ENCODE measurements at places on chromosomes 13 and 19. TPM values are rescaled to one million over a fixed set of nuclear protein-coding genes. Genes with fewer than 3 reads are reported as not detected.
A peak's percentile ranks its signal among the peaks of the same experiment; 100 is the strongest.

DNA sequence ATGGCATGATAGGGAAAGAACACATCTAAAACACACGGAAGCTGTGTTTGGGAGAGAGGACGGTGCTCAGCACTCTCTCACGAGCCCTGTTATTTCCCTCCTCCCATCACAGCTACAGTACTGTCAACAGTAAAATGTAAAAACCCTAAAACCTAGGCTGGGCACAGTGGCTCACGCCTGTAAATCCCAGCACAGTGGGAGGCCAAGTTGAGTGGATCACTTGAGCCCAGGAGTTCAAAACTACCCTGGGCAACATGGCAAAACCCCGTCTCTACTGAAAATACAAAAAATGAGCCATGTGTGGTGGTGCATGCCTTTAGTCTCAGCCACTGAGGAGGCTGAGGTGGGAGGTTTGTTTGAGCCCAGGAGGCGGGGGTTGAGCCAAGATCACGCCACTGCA is 54.8 kb downstream of the FOXO1 start:
- no peak for DNase-seq

DNA sequence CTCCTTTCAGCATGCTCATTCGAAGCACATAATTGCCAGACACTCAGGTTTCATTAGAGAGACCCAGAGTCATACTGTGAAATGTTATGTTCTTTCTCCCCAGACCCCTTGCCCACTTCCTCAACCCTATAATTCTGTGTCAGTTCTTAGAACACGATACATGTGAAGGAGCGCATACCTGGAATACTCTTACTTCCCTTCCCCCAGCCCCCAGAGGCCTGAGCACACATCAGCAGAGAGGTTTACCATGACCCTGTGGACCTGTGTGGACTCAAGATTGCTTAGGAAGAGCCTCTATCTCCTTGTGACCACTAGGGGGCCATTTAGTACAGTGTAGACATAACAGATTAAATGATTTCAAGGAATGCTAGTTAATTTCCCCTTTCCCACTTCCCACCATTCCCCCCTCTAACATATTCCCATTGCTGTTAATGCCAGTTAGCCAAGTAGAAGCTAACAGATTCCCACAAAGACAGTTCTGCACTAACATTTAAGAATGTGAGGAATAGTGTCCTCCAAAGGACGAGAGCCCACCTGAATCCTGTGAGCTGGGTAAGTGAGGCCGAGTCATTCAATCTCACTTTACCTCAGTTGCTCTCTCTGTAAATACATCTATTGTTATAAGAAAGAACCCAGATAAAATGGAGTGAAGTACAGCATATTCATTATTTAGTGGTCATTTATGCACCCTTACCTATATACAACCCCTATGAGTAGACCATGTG is 154.2 kb upstream of the MAB21L1 start:
- no peak for DNase-seq

Gene GRK1
- total RNA-seq: not detected

DNA sequence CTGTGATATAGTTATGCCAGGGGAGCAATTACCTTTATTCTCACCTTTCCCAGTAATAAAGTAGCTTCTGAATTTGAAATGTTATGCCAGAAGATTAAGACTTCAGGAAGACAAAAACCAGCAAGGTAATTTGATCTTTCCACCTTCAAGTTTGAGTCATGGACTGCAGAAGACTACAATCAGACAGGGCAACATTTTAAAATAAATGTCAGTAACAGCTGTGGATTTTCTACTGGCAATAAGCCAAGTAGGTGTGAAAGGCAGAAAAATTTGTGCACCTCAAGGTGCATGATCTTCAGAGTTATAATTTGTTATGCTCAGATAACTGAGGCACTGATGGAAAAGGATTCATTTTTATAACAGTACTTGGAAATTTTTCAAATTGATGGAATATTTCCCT is 54.9 kb downstream of the SLITRK1 start:
- no peak for DNase-seq

DNA sequence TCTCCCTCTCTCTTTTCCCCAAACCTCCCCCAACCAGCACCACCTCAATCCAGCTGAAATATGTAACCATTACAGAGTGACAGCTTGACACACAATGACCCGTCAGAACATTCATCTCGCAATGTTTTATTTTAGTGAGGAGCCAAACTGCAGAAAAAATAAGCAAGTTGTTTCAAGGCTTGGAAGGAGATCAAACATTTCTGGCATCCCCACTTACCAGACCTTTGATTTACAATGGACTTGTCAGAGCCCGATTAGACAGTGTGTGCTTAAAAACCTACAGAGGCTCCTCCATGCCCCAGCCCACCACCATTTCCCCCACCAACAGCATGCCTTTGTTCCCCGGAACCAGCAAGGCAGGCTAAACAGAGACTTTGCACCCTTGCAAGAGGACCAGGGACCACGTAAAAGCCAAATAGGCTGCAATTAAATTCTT is 382.8 kb upstream of the ZNF507 start:
- no peak for DNase-seq

DNA sequence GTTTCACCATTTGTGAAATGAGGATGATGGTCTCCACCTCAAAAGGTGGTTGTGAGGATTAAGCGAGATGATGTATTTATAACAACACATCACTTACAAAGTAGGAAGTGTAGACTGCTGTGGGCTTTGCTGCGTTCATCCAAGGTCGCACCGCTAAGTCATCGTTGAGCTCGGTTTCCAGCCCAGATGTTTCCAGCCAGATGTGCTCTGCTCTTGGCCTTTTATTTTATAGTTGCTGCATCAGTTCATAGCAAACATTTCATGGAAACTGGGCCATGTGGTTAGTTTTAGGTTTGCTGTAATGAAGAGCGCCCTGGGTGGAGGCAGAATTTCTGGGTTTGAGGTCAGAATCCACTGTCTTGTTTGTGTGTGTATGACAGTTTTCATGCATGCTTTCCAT is 76.5 kb upstream of the RNF113B start:
- no peak for DNase-seq

GRCh38 chr19:49456326-49456725 is 3.3 kb downstream of the ALDH16A1 start:
- no peak for DNase-seq

Gene ARRDC2
- total RNA-seq: 23.1 TPM

- DNase-seq: no peak
These were observed 29.1 kb upstream of the TSC22D1 start for GRCh38 chr13:44605275-44605674.

DNA sequence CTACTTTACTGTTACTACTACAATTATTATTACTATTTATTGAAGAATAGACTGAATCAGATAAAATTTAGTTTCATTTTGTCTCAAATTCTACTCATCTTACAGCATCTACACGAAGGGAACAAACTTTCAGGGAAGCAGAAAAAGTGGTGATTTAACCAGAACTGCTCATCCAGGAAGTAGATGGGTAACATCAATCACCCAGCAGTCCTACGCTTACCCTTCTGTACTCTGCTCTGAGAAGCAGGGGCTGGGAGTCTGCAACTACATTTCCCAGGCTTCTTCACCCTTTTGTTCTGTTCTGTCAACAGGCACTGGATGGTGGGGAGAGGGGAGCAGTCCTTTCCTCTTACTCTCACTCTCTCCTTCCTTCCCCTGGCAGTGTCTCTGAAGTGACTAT is 31.4 kb upstream of the GGACT start:
- DNase-seq: no peak

Gene URAD
- total RNA-seq: not detected

Gene ZBTB32
- not detected for total RNA-seq

Gene SBK3
- total RNA-seq: not detected

GRCh38 chr13:78601874-78602560 is 1.3 kb downstream of the POU4F1 start:
- no peak for DNase-seq

GRCh38 chr13:44801990-44802389 is 187.3 kb downstream of the NUFIP1 start:
- no peak for DNase-seq

Gene ZNF575
- 0.52 TPM for total RNA-seq

DNA sequence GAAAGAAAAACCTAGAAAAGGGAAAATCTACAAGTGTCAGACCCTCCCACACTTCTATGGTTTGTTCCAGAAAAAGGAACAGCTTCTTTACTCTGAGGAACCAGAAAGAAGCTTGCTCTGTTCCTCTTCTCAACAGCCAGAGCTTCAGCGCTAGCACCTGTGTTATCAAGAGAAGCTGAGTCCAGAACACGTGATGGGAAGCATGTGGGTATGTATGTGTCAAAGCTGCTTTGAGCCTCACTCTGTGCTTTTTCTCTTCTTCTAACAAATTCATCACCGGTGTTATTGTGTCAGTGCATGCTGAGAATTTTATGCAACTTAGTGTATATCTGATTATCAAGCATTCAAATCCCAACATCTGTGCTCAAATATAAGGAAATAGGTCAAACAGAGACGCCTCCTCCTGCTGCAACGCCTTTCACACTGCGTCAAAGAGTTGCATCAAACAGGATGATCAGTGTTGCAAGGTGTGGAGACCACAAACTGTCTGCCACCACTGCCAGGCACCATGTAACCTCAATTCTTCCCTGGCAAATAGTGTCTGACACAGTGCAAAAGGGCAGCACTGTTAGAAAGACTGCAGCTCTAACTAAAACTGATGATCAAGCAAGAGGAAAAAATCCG is 83.9 kb downstream of the LRRC63 start:
- DNase-seq: peak; percentile 18

DNA sequence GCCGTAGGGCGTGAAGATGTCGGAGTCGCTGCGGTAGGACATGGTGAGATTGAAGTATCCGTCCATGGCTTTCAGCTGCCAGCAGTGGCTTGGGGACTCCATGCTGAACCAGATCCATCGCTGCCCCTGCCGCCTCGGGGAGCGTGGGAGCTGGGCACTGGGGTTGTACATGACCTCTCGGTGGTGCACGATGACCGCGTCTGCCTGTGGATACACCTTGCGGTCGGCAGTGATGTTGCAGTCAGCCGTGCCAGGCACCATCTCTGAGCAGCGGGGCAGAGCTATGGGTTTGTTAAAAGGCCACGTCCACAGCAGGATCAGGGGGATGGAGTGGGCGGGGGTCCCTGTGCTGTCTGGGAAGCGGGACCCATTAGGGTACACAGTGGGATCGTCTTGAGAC is 7.4 kb downstream of the FUT6 start:
- DNase-seq: no peak

- DNase-seq: no peak
These were observed 2.2 kb upstream of the SCN1B start for GRCh38 chr19:35027851-35028599.

Gene CAPN12
- total RNA-seq: 9.9 TPM

GRCh38 chr19:16586991-16587832 is 15.0 kb upstream of the SLC35E1 start:
- DNase-seq: no peak

GRCh38 chr13:38535261-38535660 is 151.6 kb upstream of the FREM2 start:
- no peak for DNase-seq

Gene PRR36
- total RNA-seq: 12.9 TPM

Gene ERCC2
- 29.3 TPM for total RNA-seq

Gene PALM3
- total RNA-seq: 28.3 TPM

Measured in body of pancreas (tissue), 4 donors.